ENCODE measurements at places on chromosomes 12 and 14.

- no peak for DNase-seq
These were observed 2.6 kb upstream of the CAPRIN2 start for GRCh38 chr12:30757316-30757715.

DNA sequence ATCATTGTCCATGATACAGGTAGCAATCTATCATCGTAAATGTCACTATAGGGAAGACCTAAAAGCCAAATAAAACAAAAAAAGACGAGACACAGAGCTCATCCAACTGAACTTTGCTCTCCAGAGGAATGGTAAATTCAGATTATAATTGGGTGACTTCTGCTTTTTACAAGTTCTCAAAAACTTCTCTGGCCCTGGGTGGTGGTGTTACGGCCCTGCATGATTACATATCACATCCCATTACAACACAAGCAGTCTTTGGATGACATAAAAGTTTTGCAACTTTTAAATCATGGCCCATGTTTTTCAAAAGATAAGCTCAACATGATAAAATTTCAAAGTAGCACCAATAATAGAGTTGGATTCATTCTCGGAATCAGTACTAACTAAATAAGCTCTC lies 299.6 kb downstream of the DIO2 start:
- DNase-seq = no peak

- peak; percentile 65 for DNase-seq
These were observed 56.3 kb downstream of the SLC6A15 start for GRCh38 chr12:84856156-84856900.

- DNase-seq = no peak
These were observed 17.1 kb downstream of the ZFC3H1 start for GRCh38 chr12:71646512-71646911.

DNA sequence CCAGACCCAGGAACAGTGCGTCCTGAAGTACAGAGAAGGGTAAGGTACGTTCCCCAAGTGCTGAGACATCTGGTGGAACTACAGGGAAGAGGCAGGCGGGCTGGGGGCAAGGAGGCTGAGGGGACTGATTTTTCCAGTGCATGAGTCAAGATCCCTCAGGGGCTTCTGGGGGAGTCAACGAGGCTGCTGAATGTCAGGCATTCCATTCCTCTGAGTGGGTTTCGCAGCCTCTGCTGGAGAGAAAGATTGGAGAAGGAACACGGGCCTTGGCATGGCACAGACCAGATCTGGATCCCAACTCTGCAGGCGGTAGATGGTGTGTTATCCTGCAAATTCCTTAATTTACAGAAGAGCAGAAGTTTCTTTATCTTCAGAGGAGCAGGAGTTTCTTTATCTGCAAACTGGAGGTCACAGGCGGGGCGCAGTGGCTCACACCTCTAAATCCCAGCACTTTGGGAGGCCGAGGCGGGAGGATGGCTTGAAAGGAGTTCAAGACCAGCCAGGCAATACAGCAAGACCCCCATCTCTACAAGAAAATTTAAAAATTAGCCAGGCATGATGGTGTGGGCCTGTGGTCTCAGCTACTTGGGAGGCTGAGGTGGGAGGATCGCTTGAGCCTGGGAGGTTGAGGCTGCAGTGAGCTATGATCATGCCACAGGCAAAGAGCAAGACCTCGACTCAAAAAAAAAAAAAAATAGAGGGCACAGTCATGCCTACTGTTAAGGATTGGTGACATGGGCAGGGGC lies 132.6 kb upstream of the MAP1LC3B2 start:
- peak; percentile 98 for DNase-seq

GRCh38 chr14:33781236-33781635 lies 169.6 kb downstream of the EGLN3 start:
- no peak for DNase-seq

DNA sequence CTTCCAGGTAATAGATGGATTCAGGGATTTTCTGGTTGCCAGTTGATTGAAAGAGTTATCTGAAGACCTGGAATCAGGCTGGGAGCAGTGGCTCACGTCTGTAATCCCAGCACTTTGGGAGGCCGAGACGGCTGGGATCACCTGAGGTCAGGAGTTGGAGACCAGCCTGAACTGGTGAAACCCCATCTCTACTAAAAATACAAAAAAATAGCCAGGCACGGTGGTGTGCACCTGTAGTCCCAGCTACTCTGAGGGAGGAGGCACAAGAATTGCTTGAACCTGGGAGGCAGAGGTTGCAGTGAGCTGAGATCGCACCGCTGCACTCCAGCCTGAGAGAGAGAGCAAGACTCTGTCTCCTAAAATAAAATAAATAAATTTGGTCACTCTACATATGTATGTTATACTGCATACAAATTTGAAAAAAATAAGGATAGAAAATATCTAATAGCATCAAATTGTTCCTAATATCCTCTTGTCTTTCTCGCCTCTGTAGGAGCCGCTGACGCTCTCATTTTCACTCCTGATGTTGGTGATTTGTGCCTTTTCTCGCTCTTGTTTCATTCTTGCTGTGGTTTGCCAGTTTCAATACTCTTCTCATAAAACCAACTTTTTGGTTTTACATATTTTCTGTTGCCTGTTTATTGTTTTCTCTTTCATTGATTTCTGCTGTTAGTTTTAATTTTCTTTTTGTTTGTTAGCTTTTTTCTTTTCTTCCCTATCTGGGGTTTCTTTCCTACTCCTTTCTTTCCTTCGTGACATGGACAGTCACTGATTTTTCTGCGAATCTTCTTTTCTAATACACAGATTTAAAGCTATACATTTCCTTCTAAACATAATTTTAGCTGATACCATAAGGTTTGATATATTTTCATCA lies 23.8 kb upstream of the PLD4 start:
- no peak for DNase-seq

DNA sequence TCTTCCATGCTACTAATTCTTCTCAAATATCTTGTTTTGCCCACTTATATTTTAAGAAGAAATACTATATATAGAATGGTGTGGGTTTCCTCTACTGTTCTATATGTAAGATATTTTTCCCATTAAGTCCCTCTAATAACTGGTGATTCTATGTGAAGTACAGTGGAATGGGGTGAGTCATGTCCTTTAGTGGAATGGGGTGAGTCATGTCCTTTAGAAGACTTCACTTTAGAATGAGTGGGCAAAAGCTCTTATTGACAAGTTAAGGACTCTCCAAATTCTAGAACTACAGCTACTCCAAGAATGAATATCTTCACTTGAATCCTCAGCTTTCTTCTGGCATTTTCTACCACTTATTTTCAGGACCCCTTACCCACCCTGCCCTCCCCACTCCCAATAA lies 349.9 kb downstream of the ETNK1 start:
- peak; percentile 96 for DNase-seq

GRCh38 chr14:20416223-20416622 lies 2.9 kb upstream of the TEP1 start:
- no peak for DNase-seq

DNA sequence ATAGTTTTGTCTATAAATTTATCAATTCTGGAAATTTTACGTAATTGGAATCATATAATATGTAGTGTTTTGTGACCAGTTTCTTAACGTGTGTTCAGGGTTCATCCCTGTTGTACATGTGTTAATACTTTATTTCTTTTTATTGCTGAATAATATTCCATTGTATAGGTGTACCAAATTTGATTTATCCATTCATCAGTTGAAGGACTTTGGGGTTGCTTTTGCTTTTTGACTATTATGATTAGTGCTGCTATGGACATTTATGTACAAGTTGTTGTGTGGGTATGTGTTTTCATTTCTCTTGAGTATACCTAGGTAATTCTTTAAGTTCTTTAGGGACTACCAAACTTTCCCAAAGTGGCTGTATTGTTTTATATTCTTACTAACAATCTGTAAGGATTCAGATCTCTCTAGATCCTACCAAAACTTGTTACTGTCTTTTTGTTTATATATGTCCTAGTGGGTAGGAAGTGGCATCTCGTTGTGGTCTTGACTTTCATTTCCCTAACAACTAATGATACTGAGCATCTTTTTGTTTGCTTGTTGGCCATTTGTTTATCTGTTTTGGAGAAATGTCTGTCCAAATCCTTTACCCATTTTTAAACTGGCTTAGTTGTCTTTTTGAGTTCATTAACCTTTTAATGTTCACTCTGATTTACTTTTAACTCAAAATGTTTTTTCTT lies 14.9 kb downstream of the VRK1 start:
- DNase-seq = no peak

- no peak for DNase-seq
These were observed 57.5 kb downstream of the CHST11 start for GRCh38 chr12:104514092-104514810.

- DNase-seq = no peak
These were observed 74.0 kb upstream of the PELI2 start for GRCh38 chr14:56044196-56044595.

DNA sequence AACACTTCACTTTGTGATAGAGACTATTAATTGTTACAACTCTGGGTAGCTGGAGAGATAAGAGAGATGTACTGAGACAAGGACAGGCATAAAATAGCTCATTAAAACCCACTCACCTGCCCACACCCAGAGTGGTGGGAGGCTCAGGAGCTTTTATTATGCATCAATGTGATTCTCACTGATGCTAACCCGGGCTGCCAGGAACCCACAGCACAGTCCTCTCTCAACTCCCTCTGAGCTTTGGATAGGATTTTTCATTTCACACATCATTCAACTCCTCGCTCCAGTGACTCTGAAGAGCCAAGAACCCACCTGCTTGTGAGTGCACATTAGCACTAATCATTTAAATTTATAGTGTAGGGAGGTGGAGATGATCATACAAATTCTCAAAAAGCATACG lies 827.9 kb downstream of the FLRT2 start:
- DNase-seq = no peak

- DNase-seq = peak; percentile 70
These were observed 103.9 kb downstream of the ZFP36L1 start for GRCh38 chr14:68688872-68689371.

DNA sequence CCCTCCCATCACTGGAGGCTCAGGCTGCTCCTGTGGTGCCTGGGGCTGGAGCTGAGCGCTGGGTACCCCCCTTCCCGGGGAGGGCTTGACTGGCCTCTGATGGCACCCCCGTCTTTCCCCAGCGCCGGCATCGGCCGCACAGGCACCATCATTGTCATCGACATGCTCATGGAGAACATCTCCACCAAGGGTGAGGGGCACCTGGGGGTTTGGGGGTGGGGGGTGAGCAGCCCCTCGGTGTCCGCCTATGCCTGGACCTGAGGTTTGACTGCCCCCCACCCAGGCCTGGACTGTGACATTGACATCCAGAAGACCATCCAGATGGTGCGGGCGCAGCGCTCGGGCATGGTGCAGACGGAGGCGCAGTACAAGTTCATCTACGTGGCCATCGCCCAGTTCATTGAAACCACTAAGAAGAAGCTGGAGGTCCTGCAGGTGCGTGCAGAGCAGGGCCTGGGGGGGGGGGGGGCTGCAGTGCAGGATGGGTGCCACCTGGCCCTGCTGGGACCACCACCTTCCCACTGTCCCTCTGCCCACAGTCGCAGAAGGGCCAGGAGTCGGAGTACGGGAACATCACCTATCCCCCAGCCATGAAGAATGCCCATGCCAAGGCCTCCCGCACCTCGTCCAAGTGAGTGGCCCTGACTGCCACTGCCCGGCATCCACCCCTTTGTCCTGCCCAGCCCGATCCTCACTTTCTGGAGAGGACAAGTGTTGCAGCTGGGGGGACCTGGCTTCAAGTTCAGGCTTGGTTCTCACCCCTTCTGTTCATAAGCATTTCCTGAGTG lies 8.8 kb downstream of the PTPN6 start:
- DNase-seq = no peak

DNA sequence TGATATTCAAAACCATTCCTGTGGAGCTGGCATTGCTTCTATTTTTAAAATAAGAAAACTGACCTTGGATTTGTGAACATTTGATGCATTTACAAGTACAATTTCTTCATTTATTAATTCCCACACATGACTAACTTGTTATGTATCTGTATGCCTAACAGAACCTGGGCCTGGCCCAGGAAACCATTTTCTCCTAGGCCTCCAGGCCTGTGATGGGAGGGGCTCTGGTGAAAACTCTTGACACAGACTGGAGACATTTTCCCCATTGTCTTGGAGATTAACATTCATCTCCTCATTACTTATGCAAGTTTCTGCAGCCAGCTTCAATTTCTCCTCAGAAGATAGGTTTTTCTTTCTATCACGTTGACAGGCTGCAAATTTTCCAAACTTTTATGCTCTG lies 42.0 kb downstream of the GLIPR1L2 start:
- peak; percentile 9 for DNase-seq

- DNase-seq = no peak
These were observed 248.3 kb upstream of the LRIG3 start for GRCh38 chr12:59168647-59169046.

- peak; percentile 84 for DNase-seq
These were observed 255.8 kb upstream of the CRY1 start for GRCh38 chr12:107349008-107349747.

DNA sequence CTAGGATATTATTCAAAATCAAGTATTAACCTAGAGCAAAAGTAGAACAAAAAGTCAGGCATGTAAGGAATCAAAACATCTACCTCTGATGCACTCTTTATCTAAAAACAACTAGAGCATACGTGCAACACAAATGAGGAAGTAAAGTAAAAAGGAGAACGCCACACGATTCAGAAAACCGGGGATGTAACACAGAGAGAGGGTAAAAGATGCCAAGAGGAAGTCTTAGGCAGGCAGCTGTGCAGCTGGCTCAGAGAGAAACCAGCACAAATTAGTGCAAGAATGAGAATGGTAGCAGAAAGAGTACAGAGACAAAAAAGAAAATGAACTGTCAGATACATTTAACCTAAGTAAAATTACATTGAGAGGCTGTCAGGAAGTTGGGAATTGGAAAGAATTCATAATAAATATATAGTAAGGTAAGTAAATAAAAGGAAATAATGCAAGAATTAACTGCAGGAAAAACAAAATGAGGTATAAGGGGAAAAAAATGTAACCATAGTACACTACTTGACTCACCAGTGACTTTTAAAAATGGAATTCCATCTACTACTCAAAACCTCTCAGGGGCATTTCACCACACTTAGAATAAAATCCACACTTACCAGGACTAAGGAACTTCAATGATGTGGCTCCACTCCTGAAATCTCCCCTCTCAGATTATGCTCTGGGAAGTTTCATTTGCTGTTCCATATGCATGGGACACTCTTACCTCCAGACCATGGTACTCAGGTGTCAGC lies 17.1 kb downstream of the BCAT1 start:
- no peak for DNase-seq

DNA sequence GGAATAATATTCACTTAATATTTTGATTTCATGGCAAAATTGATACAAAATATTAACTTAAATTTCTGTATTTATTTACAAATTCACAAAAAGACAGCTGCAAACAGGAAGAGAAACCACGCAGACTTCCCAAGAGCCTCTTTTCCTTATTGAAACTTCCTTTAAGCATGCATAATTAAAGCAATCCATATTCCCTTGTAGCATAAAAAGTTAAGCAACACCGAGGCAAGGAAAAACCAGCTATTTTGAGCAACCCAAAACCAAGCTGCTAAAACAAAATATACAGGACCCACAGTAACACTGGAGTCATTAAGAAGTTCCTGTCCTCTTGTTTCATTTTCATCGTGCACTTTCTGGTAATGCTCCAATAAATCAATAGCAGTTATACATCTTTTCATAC lies 58.0 kb downstream of the EEA1 start:
- no peak for DNase-seq
